ENCODE measurements at places on chromosomes 12 and 14.

GRCh38 chr12:49644620-49644994 lies 21.2 kb downstream of the PRPF40B start:
- DNase-seq, result peak; percentile 90

DNA sequence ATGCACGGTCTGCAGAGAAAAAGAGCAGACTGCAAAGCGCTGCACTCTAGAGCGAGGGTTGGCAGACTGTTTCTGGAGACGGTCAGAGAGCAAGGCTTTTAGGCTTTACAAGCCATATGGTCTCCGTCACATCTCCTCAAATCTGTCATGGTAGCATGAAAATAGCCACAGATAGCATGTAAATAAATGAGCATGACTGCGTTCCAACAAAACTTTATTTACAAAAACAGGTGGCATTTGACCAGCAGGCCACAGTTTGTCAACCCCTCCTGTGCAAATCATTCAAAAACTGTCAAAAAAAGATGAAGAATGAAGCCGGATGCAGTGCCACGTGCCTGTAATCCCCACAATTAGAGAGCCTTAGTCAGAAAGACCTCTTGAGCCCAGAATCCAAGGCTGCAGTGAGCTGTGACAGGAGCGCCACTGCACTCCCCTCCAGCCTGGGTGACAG lies 18.9 kb downstream of the SYNE3 start:
- DNase-seq, result no peak

DNA sequence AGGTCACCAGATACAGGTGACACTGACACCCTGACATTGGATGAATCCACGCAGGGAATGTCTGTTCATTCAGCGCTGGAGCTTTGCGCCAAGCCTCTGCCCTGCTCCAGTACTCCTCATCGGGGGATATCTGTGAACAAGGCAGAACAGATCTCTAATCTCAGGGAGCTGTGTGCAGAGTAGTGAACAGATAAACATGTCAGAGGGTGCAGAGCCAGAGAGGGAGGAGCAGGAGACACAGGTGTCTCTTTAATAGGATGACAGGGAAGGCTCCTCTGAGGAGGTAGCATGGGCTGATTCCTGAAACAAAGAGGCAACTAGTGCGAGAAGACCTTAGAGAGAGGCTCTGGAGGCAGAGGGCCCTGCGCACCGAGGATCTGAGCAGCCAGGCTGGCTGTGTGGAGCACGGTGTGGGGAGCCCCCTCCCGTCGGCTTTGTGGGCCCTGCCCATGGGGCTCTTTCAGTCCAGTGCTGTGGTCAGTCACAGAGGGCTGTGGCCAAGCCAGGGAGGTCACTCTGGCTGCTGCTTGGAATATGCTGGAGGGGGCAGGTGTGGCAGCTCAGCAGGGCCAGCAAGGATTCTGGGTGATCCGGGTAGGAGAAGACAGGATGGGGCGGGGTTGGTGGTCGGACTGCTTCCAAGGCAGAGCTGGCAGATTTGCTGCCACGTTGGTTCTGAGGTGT lies 55.6 kb downstream of the TECPR2 start:
- no peak for DNase-seq

DNA sequence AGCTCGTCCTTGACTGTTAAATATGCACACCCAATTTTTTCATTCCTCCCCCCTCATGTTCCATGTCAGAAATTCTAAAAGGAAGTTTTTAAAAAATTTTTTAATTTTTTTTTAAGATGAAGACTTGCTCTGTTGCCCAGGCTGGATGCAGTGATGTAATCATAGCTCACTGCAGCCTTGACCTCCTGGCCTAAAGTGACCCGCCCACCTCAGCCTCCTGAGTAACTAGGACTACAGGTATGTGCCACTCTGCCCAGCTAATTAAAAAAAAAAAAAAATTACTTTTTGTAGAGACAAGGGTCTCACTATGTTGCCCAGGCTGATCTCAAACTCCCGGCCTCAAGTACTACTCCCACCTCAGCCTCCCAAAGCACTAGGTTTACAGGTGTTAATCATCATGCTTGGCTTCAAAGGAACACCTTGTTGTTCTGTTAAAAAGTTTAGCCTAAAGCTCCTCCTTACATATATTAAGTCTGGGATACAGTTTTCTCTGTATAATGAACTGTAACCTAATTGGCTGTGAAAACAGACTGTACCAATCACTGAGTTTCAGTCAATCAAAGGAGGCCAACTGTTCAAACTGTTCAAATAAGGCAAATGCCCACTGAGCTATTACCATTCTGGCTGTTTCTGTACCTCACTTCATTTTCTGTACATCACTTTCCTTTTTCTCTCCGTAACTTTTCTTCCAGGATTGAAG lies 17.8 kb downstream of the SDR9C7 start:
- DNase-seq, result no peak

- DNase-seq, result no peak
Measured at GRCh38 chr14:22994762-22995275, 12.5 kb upstream of the AJUBA start.

- DNase-seq, result no peak
Measured at GRCh38 chr14:23162800-23163199, 20.7 kb downstream of the SLC7A8 start.

- DNase-seq, result no peak
Measured at GRCh38 chr12:96409731-96410130, 9.5 kb upstream of the CDK17 start.

Data from cardiac septum (tissue), 1 donor.